ENCODE measurements at places on chromosomes 11 and 22.

DNA sequence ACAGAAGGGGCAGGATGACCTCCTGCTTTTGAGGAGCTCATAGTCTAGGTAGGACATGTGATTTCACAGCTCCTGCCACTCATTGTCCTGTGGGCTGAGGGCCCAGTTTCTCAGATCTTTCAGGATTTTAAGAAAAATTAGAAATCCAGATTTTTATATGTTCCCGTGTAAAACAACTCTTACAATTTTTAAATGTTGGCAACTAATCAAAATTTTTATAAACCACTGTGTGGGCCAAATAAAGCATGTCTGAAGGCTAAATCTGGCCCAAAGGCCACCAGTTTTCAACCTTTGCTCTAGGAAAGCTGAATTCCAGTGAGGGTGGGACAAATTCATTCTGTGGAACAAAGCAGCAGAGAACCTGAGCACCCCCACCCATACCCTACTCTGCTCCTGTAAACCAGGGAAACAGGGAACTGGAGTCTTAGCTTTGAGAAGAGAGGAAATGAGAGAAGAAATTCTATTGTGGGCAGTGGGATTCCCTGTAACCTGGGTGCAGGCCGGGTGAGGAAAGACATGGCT lies 20.6 kb downstream of the LRRC32 start:
- DNase-seq: no peak

GRCh38 chr11:65290448-65291165 lies 24.1 kb upstream of the CDC42EP2 start:
- DNase-seq: no peak

DNA sequence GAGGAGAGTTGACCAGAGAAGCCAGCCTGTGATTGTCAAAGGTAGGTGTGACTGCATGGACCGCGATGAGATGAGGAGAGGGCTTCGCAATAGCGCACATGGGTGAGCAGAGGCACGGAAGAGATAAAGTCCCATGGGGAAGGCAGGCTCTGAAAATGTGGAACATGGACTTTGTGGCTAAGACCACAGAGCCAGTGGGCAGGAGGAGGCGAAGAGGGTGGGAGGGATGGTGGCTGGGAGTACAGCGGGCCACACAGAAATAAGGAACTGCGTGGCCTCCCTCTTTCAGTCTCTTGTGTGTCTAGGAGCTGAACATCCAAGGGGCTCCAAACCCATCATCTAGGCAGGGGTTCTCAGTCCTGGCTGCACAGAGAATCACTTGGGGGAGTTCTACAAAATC lies 98.6 kb downstream of the TENM4 start:
- DNase-seq: no peak

- DNase-seq: no peak
These were observed 103.9 kb downstream of the TENM4 start for GRCh38 chr11:79336797-79337517.

DNA sequence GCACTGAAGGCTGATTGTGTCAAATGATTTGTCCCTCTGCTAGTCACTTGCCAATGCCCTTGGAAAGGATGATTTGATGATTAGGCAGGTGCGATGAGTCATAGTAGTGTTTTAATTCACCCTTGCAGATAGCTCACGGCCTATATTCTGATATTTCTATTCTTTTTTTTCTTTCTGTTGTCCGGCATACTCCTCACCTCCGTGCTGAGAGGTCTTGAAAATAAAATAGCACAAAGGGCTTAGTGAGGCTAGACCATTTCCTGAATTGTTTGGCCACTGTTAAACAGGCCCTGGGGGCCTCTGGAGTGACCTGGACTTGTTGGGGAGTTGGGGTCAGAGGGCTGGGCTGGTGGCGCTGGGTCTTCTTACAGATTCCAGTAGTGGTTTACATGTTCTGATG lies 99.8 kb downstream of the ZBTB16 start:
- DNase-seq: no peak

Measured in activated naive CD8-positive, alpha-beta T cell treated with anti-CD3 and anti-CD28 coated beads, Interleukin-2, amount 50 U/mL, for 16 hours (primary cell).